Glutamatergic neuron (in vitro differentiated cells): ENCODE measurements at places on chromosomes 7 and 10. TPM values are rescaled to one million over a fixed set of nuclear protein-coding genes. Genes with fewer than 3 reads are reported as not detected.

DNA sequence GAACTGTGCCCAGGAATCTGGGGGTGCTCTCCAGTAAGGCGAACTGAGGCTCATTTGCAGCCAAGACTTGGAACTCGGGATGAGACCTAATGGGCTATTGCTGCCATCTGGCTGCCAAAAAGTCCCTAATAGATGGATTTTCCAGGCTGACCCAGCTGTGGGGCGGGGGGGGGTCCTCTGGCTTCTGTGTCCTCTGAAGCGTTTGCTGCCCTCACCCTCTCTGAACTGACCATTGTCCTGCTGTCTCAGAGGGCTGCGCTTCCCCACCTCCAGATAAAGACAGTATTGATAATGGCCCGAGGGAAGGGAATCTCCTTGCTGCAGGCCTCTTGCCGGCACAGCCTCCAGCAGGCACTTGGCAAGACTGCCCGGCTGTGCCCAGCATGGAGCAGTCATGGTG is 46.6 kb downstream of the CLEC2L start:
- no peak for DNase-seq

GRCh38 chr7:24732646-24733413 is 24.4 kb downstream of the GSDME start:
- no peak for DNase-seq

- DNase-seq = no peak
Observed at GRCh38 chr7:32070051-32070405, 179 bp downstream of the PDE1C start.

- DNase-seq = no peak
Observed at GRCh38 chr10:103683851-103684250, 171.5 kb downstream of the SH3PXD2A start.

DNA sequence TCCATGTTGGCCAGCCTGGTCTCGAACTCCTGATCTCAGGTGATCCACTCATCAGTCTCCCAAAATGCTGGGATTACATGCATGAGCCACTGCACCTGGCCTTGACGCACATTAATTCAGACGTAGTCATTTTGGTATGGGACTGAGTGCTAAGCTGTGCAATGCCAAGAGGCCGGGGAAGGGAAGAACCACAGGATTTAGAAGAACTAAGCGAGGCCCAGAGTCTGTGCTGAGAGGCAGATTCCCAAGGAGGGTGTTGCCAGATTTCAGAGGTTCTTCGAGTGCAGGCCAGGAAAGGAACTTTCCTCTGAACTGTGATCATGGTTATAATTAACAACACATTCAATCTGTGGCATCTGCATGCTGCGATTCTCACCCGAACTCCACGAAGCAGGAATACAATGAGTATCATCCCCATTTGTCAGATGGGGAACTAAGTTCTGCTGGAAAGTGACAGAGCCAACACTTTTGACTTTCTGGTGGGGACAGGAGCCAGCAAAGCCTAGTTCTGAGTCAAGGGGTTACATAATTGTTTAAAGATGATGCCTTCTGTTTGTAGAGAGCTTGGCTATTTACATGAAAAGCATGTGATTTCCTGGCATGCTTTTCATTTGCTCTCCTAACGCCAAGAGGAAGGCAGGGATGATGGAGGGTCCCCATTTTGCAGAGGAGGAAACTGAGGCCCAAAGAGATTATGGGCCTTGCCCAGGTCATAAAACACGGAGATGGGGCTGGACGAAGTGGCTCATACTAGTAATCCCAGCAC is 6.2 kb upstream of the ZAN start:
- DNase-seq = no peak

Gene SGCE
- 64.4 TPM for total RNA-seq

Gene STEAP1B
- not detected for total RNA-seq
